ENCODE measurements at places on chromosomes 7 and 10.

GRCh38 chr7:146661929-146662328, 545.3 kb downstream of the CNTNAP2 start:
- no peak for DNase-seq

GRCh38 chr7:118252087-118252486, 27.6 kb downstream of the ANKRD7 start:
- DNase-seq: no peak

- DNase-seq: no peak
Observed at GRCh38 chr7:43870316-43870715, 999 bp upstream of the MRPS24 start.

- no peak for DNase-seq
Observed at GRCh38 chr7:20417675-20418382, 87.1 kb downstream of the ITGB8 start.

GRCh38 chr10:76119515-76119914, 688.1 kb downstream of the LRMDA start:
- DNase-seq: no peak

GRCh38 chr10:86613096-86613495, 41.3 kb upstream of the OPN4 start:
- DNase-seq: no peak

DNA sequence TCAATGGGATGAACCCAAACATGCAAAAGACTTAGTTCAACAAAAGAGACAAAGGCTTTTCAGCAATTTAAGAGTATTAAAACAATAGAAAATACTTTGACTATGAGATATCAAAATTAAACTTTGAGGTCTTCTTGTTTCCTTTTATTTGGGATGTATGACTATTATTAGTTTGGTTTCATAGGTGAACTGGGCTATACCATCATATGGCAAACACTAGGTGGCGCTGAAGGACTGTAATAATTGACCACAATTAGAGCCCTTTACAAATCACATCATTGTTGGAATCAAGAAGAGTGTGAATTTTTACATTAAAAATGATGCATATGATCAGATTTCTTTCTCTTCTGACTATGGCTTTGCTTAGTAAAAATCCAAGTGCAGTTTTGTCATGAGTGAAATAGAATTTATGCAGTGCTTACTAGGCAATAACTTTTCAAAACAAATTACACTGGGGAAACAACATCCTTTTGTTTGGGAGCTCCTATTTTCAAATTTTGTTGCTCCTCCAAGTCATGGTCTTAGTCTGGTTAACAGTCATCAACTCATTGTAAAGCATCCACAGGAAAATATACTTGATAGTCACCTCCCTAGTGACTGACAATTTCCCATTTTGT, 14.7 kb upstream of the NXPH1 start:
- no peak for DNase-seq

- DNase-seq: peak; percentile 60
Observed at GRCh38 chr7:786472-787255, 45.6 kb upstream of the SUN1 start.
